ENCODE measurements at places on chromosomes 7 and 10. TPM values are rescaled to one million over a fixed set of nuclear protein-coding genes. Genes with fewer than 3 reads are reported as not detected.

DNA sequence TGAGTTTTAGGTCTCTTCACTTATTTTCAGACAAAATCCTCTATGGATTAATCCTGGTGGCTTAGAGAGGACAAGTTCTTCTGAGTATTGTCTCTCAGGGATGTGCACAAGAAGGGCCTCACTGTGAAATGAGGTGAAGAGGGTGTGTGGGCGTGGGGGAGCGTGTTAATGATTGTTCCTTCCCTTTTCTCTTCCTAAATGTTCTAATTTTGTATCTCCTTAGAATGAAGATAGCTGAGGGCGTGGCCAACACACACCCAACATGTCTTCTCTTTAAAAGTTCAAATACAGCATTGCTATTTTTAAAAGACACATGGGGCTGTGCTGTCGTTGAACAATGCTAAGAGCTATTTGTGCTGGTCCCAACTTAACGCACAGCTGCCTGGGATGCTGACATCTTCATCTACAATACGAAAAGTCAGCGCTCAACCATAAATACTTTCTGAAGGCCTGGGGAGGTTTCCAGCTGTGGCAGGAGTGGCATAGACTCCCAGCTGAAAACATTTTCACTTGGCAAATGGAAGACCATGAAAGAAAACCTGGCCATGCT lies 135.9 kb downstream of the JCAD start:
- no peak for DNase-seq

DNA sequence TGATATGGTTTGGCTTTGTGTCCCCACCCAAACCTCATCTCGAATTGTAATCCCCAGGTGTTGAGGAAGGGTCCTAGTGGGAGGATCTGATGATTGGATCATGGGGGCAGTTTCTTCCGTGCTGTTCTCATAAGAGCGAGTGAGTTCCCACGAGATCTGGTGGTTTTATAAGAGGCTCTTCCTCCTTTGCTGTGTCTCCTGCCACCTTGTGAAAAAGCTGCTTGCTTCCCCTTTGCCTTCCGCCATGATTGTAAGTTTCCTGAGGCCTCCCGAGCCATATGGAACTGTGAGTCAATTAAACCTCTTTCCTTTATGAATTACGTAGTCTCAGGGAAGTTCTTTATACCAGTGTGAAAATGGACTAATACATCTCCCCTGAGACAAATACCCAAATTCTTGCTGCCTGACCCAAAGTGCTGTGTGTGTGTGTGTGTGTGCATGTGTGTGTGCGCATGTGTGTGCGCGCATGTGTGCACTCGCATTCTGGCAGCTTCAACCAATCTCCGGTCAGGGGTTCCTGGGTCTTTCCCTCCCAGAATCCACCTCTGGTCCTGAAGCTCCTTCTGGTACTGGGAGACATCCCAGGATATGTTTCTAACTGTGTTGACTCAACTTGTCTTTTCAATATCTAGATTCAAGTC lies 98.1 kb upstream of the LRRC4 start:
- no peak for DNase-seq

GRCh38 chr10:63673246-63673645 lies 152.0 kb downstream of the REEP3 start:
- no peak for DNase-seq

POLR2J gene
- total RNA-seq, result 50.9 TPM

EBF3 gene
- total RNA-seq, result 0.40 TPM

ANKMY2 gene
- 27.5 TPM for total RNA-seq

ZNF212 gene
- total RNA-seq, result 9.3 TPM
